ENCODE measurements at places on chromosomes 5 and 9.
A peak's percentile ranks its signal among the peaks of the same experiment; 100 is the strongest.

DNA sequence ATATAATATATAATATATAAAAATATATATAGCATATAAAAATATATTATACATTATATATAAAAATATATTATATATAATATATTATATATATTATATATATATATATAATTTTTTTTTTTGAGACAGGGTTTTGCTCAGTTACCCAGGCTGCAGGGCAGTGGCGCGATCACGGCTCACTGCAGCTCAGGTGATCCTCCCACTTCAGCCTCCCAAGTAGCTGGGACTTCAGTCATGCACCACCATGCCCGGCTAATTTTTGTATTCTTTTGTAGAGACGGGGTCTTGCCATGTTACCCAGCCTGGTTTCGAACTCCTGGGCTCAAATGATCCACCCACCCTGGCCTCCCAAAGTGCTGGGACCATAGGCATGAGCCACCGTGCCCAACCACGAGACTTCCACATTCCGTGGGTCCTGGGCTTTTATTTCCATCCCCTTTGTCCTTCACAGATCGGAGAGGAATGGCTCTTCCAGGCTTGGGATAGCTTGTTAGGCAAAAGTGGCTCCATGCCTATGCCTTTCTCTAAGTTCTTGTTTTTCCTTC, 62.0 kb upstream of the IER5L start:
- DNase-seq, result no peak

- DNase-seq, result no peak
These were observed 9.4 kb downstream of the TSC1 start for GRCh38 chr9:132935026-132935425.

DNA sequence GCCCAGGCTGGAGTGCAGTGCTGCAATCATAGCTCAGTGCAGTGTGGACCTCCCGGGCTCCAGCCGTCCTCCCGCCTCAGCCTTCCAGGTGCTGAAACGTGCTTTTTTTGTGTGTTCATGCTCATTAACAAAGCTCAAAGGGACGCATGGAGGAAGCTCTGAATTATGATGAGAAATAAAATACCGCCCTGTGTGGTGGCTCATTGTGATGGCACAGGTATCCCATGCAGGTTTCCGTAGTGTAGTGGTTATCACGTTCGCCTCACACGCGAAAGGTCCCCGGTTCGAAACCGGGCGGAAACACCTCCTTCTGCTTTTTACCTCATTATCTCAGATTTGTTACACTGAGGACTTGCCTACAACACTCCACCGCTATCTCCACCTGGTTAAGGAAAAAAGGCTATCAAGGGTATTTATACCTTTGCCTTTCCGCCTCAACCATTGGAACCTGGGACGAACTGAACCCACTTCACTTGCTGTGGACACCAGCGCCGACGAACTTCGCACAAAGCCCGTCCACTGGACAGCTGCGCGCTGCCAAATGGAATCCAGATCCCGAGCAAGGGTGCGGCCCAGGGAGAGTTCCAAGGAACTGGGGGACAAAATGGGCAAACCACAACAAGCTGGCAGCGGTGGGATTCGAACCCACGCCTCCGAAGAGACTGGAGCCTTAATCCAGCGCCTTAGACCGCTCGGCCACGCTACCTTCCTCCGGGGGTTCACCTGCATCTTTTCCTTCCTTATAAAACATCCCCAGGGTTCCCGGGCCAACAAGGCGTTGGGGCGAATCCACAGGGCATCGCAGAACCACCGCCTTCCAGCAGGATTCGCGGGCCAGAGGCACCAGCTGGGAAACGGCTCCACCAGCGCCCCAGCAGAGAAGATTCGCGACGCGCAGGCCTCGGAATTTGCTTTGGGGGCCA, 26.3 kb downstream of the OR2V2 start:
- no peak for DNase-seq

GRCh38 chr5:159104759-159105144, 5.0 kb upstream of the EBF1 start:
- DNase-seq, result no peak

DNA sequence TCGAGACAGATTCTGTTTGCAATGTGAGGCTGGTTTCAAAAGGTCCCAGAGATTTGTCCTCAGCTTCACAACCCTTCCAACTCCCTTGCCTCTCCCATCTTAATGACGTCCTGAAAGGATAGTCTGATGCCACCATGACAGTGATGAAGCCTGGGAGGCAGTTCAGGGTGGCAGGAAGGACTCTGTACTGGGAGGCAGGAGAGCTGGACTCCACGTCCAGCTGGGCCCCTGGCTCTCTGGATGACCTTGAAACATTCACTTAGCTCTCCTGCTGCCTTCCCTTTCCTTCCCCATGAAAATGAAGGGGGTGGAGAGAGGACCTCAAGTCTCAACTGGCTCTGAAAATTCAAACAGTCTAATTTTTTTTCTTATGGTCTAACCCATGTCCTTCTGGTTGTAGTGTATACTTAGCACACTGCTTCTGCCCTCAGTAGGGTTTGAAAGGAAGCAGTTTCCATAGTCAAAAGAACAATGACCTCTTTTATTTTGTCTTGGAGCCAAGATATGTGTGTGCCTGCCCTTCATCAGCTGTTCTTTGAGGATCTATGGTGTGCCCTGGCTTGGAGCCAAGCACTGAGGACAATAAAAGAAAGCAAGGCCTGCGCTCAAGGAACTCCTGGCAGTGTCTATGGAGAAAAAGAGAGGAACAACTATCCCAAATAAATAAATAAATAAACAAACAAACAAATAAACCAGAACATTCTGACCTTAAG, 188.3 kb downstream of the GRIA1 start:
- no peak for DNase-seq

- DNase-seq, result no peak
These were observed 202.9 kb upstream of the WWC1 start for GRCh38 chr5:168088410-168089173.

GRCh38 chr5:23612701-23613100, 105.3 kb downstream of the PRDM9 start:
- DNase-seq, result no peak

- DNase-seq, result no peak
These were observed 86.9 kb downstream of the RAPGEF6 start for GRCh38 chr5:131548176-131548575.

- no peak for DNase-seq
These were observed 467 bp downstream of the C9orf78 start for GRCh38 chr9:129834489-129835127.

GRCh38 chr9:79013715-79014610, 557.8 kb upstream of the TLE4 start:
- no peak for DNase-seq

DNA sequence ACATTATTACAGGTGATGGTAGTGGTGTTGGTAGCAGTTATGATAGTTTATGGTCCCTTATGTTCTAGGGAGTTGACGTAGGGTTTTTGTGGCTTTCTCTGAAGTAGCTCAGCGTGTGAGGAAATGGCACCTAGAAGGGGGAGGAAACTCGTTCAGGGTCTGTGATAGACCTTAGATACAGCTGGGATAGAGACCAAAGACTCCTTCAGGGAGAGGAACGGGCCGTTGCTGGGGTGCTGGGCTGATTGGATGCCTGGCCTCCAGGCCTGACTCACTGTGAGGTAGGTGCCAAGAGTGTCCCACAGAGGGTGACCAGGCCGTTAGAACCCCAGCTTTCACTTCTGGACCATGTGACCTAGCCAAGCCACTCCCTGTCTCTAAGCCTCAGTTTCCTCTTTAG, 96.6 kb downstream of the DAB2IP start:
- DNase-seq, result no peak

DNA sequence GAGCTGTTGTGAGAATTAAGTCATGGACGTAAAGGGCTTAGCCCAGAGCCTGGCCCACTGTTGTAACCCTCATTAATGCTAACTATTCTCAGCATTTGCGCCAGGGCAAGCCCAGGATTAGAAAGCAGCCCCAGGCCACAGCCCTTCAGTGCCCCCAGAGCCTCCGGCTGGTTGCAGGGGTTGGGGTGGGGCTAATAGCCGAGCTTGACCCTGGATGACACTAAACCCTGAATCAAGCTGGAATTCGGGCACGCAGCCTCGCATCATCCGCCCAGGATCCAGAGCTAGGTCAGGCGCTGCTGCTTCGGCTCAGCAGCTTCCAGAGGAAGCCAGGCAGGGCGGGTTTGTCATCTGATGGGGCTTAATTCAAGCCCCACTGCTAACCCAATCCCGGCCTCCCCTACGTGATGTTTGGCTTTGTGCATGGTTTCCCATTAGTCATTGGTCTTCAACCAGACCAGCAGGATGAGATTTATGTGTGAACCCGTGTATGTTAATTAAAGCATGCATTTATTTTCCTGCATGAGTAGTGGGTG, 1.2 kb upstream of the MEGF9 start:
- DNase-seq, result peak; percentile 67

DNA sequence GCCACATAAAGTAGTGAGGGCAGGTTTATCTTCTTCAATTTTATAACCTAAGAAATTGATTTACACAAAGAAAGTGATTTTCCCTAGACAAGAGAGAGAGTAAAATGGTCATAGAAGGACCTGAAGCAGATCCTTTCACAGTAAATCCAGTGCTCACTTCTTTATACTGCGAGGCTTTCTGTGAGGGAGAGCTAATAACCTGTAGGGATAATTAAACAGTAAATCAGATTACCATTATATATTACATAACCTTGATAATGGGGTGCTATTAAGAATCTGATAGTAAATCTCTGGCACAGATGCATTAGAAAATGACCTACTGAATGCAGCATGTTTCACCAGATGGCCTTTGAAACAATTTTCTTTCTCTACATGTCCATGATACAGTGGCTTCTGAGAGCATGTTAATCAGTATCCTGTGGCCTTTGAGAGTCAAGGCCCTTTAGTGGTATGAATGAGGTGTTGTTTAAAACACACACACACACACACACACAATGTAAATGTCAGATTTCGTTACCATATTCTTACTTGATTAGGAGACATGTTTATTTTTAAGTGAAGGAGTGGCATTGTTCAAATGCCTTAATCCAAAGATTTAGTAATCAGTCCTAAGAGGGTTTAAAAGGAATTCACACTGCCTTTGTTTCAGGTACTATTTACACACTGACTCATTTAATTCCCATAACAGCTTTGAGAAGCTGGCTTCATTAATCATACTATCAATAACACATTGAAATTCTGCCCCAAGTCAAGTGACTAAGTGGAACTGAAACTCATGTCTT, 124.7 kb downstream of the ALDH1A1 start:
- no peak for DNase-seq

DNA sequence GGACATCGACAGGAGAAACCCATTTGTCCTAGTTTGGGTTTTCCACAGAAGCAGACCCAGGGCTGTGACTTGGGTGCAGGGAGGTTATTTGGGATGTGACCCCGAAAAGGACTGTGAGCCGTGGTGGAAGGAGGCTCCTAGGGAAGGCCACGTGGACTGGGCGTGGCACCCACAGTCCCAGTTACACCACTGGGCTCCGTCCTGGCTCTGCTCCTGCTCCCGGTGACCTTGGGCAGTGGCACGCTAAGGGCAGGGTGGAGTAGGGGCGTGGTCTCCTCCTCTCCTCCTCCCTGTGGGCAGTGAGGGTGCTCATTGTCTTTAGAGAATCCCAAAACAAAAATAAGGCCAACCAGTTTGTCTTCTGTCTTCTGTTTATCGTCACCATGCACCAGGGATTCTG, 190.1 kb downstream of the GADD45G start:
- DNase-seq, result no peak

DNA sequence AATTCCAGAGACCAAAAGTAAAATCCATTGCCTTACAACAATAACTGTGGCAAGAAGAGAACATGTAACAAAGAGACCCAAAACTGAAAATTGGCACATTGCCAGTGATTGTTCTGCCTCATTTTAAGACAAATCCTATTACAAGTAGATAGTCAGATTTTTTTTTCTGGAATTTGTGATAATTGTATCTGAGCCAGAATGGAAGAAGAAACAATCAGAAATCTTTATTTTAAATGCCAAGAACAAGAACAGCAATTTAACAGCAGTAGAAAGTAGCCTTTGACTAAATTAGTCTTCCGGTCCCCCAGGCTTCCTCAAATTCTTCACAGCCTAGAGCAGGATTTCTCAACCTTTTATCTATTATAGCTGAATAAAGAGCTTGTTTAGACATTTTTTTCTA, 106.7 kb upstream of the PTPN3 start:
- DNase-seq, result no peak

GRCh38 chr5:109173036-109173794, 236.6 kb downstream of the PJA2 start:
- no peak for DNase-seq

DNA sequence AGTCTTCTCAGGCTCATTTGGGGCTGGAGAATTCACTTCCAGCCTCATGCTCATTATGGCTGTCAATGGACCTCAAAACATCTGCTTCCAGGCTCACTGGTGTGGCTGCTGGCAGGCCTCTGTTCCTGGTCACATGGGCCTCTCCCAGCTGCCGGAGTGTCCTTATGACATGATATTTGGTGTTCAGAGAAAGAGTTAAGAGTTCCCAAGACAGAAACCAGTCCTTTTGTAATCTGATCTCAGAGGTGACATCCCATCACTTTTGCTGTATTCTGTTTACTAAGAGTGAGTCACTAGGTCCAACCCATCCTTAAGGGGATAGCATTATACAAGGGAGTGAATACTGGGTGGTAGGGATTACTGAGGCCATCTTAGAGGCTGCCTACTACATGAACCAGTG, 104.6 kb downstream of the CACNA1B start:
- no peak for DNase-seq

- no peak for DNase-seq
These were observed 287.7 kb downstream of the FER start for GRCh38 chr5:109035436-109035835.

- no peak for DNase-seq
These were observed 27.7 kb downstream of the HMGCR start for GRCh38 chr5:75364571-75365280.

GRCh38 chr9:126497660-126498275, 116.0 kb upstream of the LMX1B start:
- no peak for DNase-seq

DNA sequence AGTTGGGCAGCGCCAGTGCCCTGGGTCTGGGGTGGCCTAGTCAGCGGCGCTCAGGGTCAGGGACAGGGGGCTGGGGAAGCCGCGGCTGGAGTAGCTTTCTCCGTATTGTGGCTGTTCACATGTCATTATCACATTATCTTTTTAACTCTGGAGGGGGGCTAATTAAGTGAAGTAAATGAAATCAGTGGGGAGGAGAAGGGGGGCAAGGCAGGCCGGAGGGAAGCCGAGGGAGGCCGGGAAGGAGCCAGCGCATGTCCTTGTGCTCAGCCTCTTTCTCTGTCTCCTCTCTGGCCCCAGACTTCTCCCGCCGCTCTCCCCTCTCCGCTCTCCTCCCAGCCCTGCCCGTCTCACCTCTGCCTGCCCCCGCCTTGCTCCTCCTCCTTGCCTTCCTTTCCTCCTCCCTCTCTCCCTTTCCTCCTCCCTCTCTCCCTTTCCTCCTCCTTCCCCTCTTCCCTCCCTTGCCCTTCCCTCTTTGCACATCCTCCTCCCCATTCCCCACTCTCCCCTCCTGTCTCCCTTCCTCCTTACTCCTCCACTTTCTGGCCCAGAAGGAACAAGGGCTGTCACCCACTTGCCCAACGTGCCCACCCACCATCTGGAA, 38.7 kb downstream of the ASS1 start:
- no peak for DNase-seq
